ENCODE measurements at places on chromosomes 7 and 10. TPM values are rescaled to one million over a fixed set of nuclear protein-coding genes. Genes with fewer than 3 reads are reported as not detected.

AGK gene
- 28.5 TPM for total RNA-seq

HPS6 gene
- 17.4 TPM for total RNA-seq

CREB5 gene
- total RNA-seq, result 19.7 TPM

LRRD1 gene
- not detected for total RNA-seq

DOCK1 gene
- 69.2 TPM for total RNA-seq

SPAM1 gene
- total RNA-seq, result not detected

FOXI2 gene
- not detected for total RNA-seq

CPVL gene
- total RNA-seq, result 13.4 TPM

SFXN4 gene
- 25.2 TPM for total RNA-seq

HERC4 gene
- total RNA-seq, result 81.4 TPM

ANKRD1 gene
- 0.66 TPM for total RNA-seq

GRCh38 chr10:47413531-47414226, 29.6 kb upstream of the ZNF488 start:
- H3K27me3 ChIP-seq, result no peaks in the 10 kb centered on the region
- H3K36me3 ChIP-seq, result no peaks in the 10 kb centered on the region
- no peak overlapping the region for H3K4me3 ChIP-seq
- no peak overlapping the region for H3K27ac ChIP-seq

GRCh38 chr10:15214237-15214636, 45.7 kb upstream of the NMT2 start:
- no peaks in the 10 kb centered on the region for H3K36me3 ChIP-seq
- no peak for DNase-seq
- H3K27me3 ChIP-seq, result no peaks in the 10 kb centered on the region
- no peaks in the 10 kb centered on the region for H3K4me1 ChIP-seq

DNA sequence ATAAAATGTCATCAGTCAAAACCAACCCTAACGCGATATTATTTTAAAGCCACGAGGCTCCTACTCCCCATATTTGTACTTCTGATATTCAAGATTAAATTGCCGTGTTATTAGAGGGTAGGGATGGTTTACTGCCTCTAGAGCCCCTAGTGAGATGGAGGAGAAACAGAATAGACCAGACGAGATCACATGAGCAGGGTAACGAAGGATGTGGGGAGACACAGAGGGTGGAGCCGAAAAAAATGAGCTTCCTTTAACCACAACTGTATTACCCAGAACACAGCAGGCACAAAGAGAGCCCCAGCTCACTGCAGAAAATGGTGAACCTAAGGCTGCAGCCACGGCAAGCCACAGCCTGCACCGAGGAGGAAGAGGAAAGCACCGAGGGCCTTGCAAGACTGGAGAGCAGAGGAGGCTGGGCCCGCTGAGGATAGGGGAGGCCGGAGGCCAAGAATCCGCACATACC, 14.3 kb downstream of the ZC3HAV1 start:
- peak; percentile 30 for DNase-seq
- H3K27me3 ChIP-seq, result no peaks in the 10 kb centered on the region
- H3K36me3 ChIP-seq, result no peaks in the 10 kb centered on the region
- peak overlapping the region; percentile 72 for H3K27ac ChIP-seq
- H3K4me3 ChIP-seq, result no peak overlapping the region
- peaks cover 7% of the 10 kb centered on the region for H3K4me1 ChIP-seq

DNA sequence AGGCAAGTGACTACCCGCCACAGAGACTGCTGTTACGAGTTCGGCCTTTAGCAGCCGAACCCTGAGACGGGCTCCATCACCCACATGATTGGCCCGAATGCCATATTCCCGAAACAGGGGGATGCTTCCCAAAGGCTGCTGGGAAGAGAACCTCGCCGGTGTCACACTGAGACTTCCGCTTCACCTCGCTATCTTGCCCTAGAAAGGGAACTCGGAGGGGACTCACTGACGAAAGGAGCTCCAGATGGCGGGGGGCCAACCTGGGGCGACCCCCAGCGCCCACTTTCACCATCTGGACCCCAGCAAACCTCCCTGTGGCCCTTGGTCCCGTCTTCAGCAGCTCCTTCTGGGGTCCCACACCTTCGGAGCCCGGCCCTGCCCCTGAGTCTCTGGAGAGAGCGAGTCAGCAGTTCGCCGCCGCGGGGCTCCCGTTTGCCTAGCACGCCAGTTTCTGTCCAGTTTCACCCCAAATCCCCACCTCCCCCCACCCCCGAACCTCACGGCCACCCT, 529 bp downstream of the HPS1 start:
- H3K36me3 ChIP-seq, result peaks cover 5% of the 10 kb centered on the region
- H3K4me1 ChIP-seq, result no peaks in the 10 kb centered on the region
- peak overlapping the region; percentile 98 for H3K27ac ChIP-seq
- no peak for DNase-seq

- no peaks in the 10 kb centered on the region for H3K27me3 ChIP-seq
- H3K27ac ChIP-seq, result no peak overlapping the region
- no peaks in the 10 kb centered on the region for H3K36me3 ChIP-seq
- H3K4me3 ChIP-seq, result no peak overlapping the region
- no peaks in the 10 kb centered on the region for H3K4me1 ChIP-seq
- peak; percentile 27 for DNase-seq
These were observed 46.9 kb downstream of the GRID1 start for GRCh38 chr10:86319676-86320075.

GRCh38 chr7:120521761-120522737, 249.1 kb downstream of the KCND2 start:
- H3K27ac ChIP-seq, result no peak overlapping the region
- no peak overlapping the region for H3K4me3 ChIP-seq
- H3K36me3 ChIP-seq, result no peaks in the 10 kb centered on the region
- DNase-seq, result no peak
- no peaks in the 10 kb centered on the region for H3K4me1 ChIP-seq

GRCh38 chr7:6056616-6057015, 25.4 kb downstream of the ANKRD61 start:
- H3K4me1 ChIP-seq, result no peaks in the 10 kb centered on the region
- H3K4me3 ChIP-seq, result no peak overlapping the region
- no peaks in the 10 kb centered on the region for H3K27me3 ChIP-seq
- no peak overlapping the region for H3K27ac ChIP-seq
- no peak for DNase-seq
- no peaks in the 10 kb centered on the region for H3K36me3 ChIP-seq

GRCh38 chr7:82204694-82205093, 238.9 kb downstream of the CACNA2D1 start:
- DNase-seq, result no peak
- no peaks in the 10 kb centered on the region for H3K36me3 ChIP-seq
- H3K4me1 ChIP-seq, result no peaks in the 10 kb centered on the region

- no peak overlapping the region for H3K4me3 ChIP-seq
- H3K27me3 ChIP-seq, result no peaks in the 10 kb centered on the region
These were observed 21.2 kb downstream of the ITGB8 start for GRCh38 chr7:20351901-20352300.

GRCh38 chr7:90532231-90532929, 62.9 kb downstream of the PTTG1IP2 start:
- H3K36me3 ChIP-seq, result no peaks in the 10 kb centered on the region
- H3K4me3 ChIP-seq, result no peak overlapping the region
